ENCODE measurements at places on chromosomes 16 and 17.

DNA sequence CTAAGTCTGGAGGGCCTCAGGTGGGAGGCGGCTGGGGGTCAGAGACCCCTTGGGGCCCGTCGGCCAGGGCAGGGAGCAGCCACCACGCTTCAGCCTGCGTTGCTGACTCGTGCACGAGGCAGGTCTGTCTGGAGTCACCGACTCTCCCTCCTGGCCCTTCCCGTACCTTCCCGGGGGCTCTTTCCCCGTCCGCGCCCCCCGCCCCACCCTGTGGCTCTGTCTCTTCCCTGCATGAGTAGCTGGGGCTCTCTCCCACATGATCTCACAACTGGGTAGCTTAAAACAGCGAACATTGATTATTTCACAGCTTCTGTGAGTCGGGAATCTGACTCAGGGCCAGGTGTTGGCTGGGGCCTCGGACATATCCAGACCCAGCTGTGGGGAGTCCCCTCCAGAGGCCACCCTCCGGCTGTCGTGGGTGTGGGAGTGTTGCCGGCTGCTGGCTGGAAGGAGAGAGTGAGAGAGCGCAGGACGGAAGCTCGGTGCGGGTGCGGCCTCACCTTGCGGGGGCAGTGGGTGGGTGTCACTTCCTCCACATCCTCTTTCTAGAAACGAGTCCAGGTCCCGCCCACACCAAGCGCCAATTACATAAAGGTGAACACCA, 17.3 kb downstream of the BAHCC1 start:
- no peak for DNase-seq

GRCh38 chr17:2705263-2705662, 6.3 kb downstream of the CLUH start:
- no peak for DNase-seq

GRCh38 chr17:71023249-71024030, 854.1 kb downstream of the KCNJ2 start:
- no peak for DNase-seq

DNA sequence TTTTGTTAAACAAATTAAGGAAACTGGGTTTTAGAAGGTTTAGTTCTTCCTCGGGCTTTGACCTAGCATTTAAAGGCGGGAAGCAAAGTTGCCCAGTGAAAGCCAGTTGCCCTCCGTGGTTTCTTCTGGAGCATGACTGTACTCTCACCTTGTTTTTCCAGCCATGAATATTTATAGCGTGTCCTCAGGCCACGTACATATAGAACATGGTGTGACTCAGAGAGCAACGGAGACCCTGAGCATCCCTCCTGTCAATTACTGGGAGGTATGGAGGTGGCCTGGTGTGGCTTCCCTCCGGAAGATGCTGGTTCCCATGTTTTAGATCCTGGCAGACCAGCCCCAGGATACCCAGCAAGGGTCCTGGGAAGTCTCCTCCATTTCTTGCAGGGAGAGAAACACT, 48.4 kb downstream of the AKAP1 start:
- DNase-seq = no peak

- DNase-seq = no peak
These were observed 30.3 kb upstream of the ADORA2B start for GRCh38 chr17:15914400-15915170.

- DNase-seq = no peak
These were observed 32.2 kb downstream of the BAHCC1 start for GRCh38 chr17:81427173-81428120.
